Spleen (tissue), 13 donors: ENCODE measurements at places on chromosomes 3 and 15. TPM values are rescaled to one million over a fixed set of nuclear protein-coding genes. Genes with fewer than 3 reads are reported as not detected.

GRCh38 chr3:27677565-27677964 is 44.6 kb downstream of the EOMES start:
- peaks cover 12% of the 10 kb centered on the region for H3K4me1 ChIP-seq
- H3K4me3 ChIP-seq, result no peak overlapping the region
- DNase-seq, result no peak
- H3K27ac ChIP-seq, result no peak overlapping the region
- H3K36me3 ChIP-seq, result no peaks in the 10 kb centered on the region

DNA sequence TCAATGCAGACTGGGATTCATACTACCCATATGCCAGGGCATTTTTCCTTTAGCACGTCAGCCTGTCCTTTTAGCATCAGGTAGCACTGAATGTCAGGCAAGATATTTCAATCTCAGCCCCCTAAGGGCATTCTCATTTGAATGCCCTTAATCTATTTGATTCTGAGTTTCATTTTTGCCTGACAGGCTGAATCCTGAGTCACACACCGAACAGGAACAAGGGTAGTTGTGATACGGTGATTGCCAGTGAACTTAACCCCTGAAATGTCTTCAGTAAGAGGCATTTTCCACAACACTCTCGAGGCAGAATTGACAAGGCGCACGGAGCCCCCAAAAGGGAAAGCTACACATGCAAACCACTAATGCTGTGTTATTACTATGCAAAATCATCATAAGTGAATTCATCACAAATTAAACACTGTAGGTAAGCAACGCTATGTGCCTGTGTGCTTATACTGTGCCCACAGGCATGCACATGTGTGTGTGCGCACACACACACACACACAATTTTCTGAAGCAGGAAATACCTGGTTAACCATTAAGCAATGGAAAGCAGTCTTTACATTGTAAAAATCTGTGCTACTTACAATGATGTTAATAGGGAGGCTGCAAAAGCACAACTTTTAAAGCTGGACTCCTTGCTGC is 130.4 kb downstream of the ZNF385D start:
- no peaks in the 10 kb centered on the region for H3K36me3 ChIP-seq
- no peak overlapping the region for H3K4me3 ChIP-seq
- H3K27me3 ChIP-seq, result no peaks in the 10 kb centered on the region
- H3K27ac ChIP-seq, result no peak overlapping the region
- no peak for DNase-seq
- H3K4me1 ChIP-seq, result no peaks in the 10 kb centered on the region

DNA sequence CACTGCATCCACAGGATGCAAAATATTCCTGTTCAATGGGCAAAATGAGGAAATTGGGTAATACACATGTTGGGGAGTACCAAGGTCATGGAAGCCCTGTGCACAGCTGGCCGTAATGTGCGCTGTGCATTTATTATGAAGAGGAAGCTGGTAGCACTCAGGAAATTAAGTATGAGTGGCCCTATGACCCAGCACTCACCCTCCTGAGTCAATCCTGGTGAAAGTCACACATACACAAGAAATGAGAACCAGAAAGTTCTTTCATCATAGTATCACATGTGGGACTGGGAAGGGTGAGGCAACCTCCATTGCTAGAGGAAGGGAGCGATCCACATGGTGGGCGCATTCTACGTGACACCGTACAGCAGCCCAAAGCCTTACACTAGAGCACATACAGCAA is 11.4 kb upstream of the PRR20G start:
- H3K4me3 ChIP-seq, result no peak overlapping the region
- H3K27ac ChIP-seq, result no peak overlapping the region
- no peak for DNase-seq
- H3K4me1 ChIP-seq, result no peaks in the 10 kb centered on the region
- no peaks in the 10 kb centered on the region for H3K36me3 ChIP-seq

TRH gene
- total RNA-seq, result not detected

MYRIP gene
- 16.1 TPM for total RNA-seq

ANKRD34C gene
- not detected for total RNA-seq
